ENCODE measurements at places on chromosomes 1 and 21. TPM values are rescaled to one million over a fixed set of nuclear protein-coding genes. Genes with fewer than 3 reads are reported as not detected.

The NLRP3 gene
- 1.5 TPM for total RNA-seq

The LCE1A gene
- total RNA-seq: not detected

The PIGV gene
- 8.5 TPM for total RNA-seq

The PLA2G2C gene
- not detected for total RNA-seq

The B3GALT5 gene
- total RNA-seq: 4.3 TPM

The TARS2 gene
- total RNA-seq: 24.6 TPM

The KIF17 gene
- 1.6 TPM for total RNA-seq
